ENCODE measurements at places on chromosomes 1 and 21.

DNA sequence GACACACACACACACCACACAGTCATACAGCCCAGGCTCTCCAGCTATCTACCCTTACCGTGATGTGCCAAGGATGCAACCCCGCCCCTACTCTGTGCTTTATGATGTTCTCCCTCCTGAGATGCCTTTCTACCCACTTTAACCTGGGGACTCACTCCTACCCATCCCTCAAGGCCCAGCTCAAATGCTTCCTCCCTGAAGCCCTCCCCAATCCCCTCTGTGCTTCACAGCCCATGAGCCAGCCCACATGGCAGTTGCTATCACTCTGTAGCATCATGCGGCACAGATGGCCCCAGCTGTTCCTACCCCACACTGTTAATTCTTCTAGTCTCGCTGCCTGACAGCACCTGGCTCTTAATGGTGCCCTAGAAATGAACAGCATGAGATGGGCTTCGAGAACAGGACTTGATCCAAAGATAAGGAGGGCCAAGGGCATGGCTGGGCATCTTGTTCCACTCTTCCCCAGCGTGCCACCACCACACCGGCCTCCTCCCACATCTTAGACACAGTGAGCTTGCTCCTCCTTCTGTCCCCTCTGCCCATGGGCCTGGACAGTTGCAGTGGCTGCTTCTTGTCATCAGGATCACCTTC, 109.8 kb downstream of the GLIS1 start:
- DNase-seq = no peak

DNA sequence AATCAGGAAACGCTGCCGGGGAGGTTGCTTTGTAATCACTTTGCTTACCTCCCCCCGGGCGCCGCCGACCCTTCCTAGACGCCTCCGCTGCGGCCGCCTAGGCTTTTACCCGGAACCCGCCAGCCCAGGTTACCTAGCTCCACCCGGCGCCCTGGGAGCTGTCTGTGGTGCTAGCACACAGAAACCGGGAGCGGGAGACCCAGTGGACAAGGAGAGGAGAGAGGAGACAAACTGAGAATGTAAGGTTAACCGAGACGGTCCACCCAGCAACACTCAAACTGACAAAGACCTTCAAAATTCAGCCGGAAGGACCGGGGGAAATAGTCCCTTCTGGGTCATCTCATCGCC, 9.8 kb downstream of the BARHL2 start:
- no peak for DNase-seq

DNA sequence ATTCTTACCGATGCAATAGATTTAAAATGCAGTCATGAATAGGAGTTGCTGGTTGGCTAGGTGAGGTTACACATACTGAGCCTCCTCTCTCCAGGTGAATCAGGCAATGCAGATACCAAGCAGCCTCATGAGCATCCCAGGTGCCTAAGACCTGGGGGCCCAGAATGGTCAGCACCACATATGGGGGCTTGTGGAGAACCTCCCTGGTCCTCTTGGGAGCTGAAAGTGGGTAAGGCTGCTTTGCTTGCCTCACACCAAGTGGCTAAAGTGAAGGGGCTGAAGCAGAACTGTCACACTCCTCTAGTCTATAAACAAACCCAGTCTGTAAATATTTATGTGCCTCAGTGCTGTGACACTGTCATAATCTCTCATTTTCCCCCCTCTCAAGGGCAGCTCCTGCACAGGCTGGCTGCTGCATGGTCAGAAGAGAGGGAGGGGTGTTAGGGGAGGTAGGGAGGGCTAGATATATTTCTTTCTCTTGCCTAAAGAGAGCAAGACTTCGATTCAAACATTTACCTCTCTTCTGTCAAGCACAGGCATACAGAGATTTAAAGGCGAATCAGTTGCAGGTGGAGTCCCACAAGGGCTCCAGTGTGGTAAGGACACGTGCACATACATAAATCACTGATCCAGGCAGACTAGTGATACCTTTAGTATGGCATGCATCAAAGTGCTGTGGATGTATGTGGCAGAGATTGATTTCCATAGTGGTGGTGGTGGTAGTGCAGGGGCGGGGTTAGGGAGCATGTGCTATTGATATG, 157.9 kb upstream of the TNR start:
- DNase-seq = no peak

DNA sequence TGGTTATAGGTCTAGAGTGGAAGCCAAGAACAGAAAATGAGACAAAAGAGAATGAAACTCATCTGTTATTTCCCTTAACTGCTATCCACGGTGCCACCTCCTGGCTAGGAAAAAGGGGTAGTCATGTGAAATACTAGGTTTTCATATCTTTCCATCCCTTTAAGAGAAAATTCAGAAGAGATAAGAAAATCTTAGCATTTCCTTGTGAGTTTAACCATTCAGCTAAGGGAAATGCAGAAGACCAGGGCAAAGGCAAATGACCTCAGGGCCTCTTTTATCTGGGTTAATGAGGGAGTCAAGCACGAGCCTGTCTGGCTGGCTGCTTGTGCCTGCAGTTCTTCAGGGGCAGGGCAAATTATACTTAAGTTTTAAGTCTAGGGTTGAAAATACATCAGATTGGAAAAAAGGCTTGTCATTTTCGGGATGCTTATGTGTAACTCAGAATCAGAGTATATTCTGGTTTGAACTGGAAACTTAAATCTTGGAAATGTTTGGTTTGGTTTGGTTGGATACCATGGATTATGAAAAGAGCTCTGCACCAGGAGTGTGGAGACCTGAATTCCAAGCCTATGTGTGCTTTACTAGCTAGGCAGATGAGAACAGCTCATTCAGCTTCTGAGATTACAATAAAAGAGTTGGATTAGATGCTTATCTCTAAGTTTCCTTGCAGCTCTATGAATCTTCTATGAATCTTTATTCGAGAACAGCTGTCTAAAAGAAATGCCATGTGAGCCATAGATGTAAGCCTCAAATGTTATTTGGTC, 19.9 kb downstream of the NIBAN1 start:
- no peak for DNase-seq

DNA sequence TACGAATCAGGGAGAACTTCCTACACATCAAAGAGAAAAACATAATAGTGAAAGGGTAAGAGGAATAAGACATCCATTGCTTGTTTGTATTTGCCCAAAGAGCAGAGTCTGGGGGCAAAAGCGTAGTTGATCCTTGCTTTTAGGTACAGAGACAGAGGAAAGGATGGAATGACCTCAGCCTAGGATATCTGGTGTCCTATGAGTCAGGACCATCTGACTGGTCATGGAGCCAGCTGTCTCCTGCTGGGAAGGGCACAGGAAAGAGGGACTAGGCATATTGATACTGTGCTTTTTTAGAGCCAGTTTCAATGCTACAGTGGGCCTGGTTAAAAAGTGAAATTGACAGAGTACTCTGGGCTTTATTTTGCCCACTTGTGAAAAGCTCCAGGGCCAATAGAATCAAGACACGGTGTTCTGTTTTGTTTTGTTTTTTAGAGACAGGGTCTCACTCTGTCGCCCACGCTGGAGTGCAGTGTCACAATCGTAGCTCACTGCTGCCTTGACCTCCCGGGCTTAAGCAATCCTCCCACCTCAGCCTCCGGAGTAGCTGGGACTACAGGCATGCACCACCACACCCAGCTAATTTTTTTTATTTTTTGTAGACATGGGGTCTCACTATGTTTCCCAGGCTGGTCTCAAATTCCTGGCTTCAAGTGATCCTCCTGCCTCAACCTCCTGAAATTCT, 3.2 kb downstream of the PLEKHO1 start:
- DNase-seq = no peak

DNA sequence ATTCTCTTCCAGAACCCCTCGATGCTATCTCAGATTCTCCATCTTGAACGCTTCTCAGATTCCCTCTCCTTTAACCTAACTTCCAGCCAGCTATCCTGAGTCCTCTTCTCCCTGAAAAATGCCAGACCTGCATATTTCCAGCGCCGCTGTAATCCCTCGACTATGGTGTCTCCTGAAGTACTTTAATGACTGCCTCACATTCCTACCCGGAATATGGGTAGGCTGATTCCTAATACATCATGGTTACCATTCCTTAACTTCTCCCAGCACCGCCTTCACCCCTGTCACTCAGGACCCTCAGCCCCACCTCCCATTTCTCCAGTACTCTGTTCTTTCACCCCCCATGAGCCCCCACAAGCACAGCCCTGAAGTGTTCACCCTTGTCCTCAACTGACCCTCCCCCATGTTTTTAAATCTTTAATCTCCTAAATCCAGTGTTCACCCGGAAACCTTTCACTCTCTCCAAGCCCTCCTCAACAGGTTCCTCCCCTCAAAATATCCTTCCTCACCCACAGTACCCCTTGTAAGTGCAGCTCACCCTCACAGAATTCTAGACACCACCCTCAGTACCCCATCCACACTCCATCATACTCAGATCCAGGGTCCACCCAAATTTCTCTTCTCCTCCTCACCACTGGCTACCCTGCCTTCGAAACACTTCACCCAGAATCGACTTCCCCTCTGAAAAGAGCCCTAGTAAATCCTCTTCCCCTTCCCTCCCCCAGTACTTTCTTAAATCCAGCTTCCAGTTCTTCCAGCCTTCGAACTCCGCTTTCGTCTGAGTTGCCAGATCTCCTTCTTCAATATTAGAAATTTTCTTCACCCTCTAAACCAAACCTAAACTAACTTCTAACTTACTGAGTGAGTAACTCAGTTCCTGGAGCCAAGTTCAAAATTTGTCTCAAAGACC, 922 bp downstream of the CPT2 start:
- DNase-seq = no peak

GRCh38 chr1:98903726-98904125, 100.9 kb downstream of the PLPPR5 start:
- no peak for DNase-seq

GRCh38 chr1:48931506-48932192, 155.0 kb upstream of the BEND5 start:
- DNase-seq = no peak

DNA sequence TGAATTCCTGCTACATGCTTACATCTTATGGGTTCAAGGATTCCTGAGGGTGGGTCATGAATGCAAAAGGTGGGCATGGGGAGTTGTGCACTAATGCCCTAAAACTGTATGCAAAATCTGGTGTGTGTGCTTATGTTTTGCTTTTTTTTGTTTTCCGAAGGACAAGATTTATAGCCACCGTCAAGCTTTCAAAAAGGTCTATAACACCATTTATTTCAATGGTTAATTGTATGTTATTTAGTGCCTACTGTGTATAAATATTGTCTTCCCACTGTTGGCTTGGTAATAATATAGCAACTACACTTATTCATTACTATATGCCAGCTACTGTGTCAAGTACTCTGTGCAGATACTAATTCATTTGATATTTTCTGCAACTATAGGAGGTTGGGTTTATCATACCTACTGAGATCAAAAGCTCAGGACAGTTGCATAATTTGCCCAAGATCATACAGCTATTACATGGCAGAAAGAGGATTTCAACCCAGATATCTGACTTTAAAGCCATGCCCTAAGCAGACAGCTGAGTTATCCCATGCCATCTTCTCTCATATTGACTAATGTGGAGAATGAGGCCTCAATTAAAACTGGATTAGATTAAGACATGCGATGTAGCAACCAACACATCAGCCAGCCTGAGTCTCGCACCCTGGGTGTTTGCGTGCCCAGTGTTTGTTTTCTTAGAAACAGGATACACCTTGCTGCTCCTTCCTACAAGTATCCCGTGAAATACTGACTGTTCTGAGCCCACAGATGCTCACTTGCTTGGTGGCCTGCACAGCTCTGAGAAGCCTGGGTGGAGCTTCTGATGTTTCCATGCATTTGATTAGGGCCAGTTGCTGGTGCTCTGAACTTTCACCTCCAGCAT, 34.6 kb downstream of the GADD45A start:
- DNase-seq = no peak

DNA sequence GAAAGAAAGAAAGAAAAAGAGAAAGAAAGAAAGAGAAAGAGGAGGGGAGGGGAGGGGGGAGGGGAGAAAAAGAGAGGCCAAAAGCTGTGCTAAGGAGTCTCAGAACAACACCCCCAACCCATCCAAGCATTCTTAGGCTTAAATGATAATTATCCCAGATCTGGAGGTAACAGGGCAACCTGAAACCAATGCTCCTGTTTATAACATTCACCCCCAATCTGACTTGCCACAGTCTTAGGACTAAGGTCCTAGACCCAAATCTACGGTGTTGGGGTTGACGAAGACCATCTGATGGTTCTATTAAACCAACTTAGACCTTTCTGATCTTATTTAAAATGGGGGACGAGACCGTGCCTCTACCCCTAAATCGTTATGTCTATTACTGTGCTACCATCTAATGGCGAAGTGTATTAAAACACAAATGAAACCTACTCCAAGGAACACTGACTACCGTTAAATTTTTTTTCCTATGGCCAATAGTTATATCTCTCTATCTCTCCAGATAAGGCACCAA, 119.3 kb upstream of the CDC42BPA start:
- DNase-seq = no peak

GRCh38 chr1:178192686-178193085, 98.8 kb downstream of the RASAL2 start:
- DNase-seq = no peak

DNA sequence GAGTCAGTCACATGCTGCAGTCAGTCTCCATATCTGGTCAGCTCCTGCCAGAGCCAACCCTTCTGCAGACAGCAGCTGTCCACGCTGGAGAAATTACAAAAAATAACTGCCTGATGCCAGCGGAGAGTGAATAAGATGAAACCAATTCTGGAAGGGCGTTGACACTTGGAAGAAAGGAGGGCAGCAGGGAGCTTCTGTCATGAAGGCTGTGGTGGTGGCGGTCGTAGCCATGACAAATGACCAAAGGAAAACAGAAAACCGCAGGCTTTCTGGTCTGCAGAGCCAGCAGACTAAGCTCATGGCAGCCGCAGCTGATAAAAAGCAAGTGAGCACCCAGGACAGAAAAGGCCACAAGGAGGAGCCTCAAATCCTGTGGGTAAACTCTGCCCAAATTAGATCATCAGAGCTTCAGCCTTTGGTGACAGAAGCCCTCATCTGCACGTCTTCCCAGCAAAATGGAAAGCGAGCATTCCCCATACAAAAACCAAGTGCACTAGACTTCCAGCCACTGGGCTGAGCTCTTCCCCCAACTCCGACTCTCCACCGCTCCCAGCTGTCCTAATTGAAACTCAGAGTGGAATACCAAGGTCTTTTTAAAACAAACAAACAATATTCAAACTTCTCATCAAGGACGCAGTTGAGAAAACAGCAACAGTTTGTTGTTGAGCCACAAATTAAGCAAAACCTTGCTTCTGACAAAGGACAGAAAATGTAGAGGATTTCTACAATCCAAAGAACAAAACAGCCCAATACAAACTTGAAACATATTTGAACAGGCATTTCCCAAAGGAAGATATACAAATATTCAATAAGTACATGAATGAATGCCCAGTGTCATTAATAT, 28.7 kb downstream of the RSPH1 start:
- DNase-seq = no peak

DNA sequence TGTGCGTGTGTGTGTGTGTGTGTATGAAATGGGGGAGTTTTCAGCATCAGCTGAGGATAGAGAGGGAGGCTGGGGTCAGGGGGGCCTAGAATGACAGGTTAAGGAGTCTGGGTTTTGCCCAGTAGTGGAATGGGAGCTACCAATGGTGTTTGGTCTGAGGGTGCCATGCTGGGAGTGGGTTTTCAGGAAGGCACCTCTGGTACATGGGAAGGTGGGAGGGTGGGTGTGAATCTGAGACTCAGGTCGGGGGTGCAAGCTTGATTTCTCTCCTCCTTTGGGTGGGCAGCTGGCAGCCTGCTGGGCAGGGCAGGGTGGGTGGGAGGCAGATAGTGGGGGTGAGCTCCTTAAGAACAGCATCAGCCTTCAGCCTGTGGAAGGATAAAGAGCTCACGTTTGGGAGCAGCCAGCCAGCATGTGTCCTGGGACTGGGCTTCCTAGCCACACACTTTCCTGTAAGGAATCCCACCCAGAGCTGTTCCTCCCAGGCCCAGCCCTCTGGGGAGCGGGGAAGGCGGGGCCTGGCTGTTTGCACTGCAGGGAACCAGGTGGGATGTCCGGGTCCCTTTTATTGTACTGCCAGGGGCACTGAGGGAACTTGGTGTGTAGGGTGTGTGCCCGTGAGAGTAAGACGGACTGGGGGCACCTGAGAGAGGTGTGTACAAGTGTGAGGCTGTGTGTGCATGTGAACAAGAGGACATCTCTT, 152.8 kb downstream of the FOXD2 start:
- DNase-seq = no peak

Measured in activated CD8-positive, alpha-beta memory T cell treated with anti-CD3 and anti-CD28 coated beads for 1 hour (primary cell).